ENCODE measurements at places on chromosomes 1 and 21.

GRCh38 chr1:178642282-178642681 is 82.8 kb upstream of the RALGPS2 start:
- no peak for DNase-seq

- no peak for DNase-seq
Observed at GRCh38 chr21:35616090-35616489, 444.2 kb downstream of the SETD4 start.

DNA sequence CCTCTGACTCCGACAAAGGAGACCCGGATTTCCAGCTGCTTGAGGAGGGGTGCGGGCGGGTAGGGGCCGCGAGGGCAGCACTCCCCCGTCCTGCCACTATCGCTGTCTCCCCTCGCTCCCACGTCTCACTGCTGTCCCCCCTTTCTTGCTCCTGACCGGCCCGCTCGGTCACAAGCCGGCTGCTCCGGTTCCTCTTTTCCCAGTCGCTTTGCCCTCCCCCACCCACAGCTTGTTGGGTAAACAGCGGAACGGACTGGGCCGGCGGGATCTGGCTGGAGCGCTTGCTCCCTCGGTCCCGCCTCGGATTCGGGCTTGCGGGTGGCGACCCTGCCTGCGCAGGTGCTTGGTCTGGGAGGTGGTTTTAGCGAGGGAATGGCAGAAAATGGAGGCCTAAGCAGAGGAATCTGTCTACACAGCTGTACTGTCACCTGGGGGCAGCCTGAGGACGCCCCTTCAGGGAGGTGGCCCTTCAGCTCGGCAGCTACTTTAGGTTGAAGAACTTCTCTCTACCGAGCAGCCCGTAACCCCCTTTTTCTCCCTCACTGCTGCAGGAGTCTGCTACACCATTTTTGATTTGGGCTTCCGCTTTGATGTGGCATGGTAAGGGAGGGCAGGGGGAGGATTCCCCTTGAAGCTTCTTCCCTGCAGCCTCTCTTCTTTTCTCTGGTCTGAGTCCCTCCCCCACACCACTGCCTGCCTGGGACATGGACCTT is 645 bp downstream of the ATP6V0B start:
- DNase-seq, result no peak

DNA sequence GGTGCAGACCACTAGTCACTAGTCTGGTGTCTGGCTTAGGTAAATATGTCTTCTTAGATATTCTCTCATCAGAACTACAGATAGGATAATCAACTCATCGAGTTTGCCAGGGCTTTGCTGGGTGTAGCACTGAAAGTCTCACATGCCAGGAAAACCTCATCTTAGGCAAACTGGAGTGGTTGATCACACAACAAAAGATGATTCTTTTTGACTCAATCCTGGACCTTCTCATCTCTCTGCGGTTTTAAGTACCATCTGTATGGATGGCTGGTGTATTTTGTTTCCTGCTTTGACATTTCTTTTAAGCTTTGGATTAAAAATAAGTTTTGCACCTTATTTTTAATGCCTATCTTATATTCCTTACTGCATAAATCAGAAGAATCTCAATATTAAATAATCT is 11.3 kb downstream of the GBP2 start:
- no peak for DNase-seq

DNA sequence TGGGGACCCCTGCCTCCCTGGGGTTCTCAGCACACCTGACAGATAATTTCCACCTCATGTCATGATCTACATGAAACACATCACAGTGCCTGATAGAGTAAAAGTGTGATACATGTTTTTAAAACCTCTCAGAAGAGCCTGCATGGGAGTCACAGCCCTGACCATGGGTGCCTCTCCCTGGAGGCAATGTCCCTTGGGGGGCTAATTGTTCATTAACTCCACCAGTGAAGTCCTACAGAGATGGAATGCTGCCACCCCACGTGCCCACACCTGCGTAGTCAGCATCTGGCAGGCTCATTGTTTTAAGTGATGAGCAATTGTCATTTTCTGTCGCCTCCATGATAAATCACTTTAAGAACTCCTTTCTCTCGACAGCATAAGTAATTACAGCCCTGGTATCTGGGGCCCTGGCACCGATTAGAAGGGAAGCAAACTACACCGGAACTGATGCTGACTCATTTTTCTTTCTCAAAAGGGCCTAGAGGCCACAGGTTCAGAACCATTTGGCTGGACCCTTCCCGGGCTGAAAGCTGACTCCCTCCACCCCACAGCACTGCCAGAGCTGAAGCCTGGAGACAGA is 109.6 kb upstream of the GJB5 start:
- no peak for DNase-seq

DNA sequence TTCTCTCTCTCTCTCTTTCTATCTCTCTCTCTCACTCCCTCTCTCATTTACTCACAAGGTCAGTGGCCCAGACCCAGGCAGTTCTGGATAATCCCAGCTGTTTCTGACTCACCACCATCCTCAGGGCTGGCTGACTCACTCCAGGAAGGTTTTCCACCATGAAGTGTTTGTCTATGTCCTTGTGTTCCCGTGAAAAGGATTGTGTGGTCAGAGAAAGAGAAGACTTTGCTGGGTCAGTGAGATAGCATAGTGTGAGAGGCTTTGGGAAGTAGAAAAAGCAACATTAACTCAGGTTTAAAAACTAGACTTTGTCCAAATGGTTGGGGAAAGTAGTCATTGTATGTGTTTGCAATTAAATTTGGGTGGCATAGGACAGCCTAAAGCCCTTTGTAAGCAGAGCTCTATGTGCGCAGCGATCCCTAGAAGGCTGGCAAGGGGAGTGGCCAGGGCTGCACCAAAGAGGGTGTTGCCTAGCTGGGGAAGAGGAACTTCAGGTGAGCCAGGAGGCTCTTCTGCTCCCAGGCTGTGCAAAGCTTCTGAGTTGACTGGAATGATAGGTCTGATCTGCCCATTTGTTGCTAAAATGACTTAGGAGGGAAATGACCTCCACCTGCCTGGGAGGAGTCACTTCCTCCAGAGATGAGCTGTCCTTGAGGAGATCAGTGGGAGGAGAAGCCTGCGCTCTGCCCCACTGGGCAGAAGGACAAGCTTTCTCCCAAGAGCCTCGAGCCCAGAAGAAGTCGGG is 4.9 kb upstream of the CAPN2 start:
- no peak for DNase-seq

DNA sequence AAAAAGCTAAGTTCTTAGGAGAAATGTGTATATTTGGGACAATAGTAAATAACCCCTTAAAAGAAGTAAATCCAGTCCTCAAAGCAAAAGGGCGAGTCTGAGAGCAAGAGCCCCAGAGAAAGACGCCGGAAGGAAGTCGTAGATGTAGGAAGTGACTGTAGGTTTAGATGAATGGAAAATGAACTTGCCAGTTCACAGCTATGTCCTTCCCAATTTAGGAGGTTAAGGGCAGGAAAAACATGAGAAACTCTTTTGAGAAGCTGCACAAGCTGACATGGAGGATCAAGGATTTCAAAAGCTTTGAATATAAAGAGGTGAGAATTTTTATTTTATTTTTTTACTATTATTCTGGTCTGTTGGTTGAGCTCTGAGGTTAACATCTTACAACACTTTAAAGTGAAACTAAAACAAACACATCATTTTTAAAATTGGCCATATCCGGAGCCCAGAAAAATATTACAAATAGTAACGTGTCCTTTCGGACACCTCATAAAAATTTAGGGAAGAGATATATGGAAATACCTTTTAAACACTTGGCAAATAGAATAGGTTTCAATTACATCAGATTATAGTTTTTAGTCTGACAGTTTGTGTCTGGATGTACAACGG is 1178.6 kb downstream of the MRPL39 start:
- no peak for DNase-seq
